ENCODE measurements at places on chromosomes 12 and 14.

- DNase-seq: no peak
Observed at GRCh38 chr14:58598804-58599525, 38.8 kb upstream of the DACT1 start.

DNA sequence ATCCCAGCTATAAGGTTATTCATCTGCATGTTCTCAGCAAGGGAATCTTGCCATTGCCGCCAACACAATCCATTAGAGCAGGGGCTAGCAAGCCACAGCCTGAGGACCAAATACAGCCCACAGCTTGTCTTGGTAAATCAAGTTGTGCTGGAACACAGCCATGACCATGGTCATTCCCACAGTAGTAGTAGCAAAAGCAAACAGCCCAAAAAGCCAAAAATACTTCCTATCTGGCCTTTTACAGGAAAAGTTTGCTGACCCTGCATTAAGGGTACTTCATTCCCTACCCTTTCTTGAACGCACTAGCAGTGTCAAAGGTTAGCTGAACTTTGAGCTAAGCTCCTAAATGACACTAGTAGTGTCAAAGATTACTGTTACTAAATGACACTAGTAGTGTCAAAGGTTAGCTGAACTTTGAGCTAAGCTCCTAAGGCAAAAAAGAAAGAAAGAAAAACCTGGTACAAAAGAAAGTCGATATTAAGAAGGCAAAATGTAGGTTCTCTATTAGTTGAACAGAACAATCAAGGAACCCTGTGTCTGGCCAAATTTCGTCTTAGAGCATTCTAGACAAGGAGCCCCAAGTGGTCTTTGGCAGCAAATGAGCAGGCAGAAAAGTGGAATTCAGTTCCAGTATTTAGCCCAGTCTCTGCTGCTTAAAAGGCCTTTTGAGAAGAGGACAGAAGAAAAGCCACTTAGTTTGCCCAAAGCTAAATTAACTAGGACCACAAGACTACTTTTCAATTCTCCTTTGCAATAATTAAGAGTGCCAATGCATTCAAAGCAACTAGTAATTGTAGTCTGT, 67.7 kb downstream of the NT5DC3 start:
- DNase-seq: no peak

GRCh38 chr12:89733579-89734201, 25.1 kb upstream of the ATP2B1 start:
- DNase-seq: no peak

GRCh38 chr14:72154645-72155378, 222.6 kb downstream of the RGS6 start:
- no peak for DNase-seq

GRCh38 chr12:102951841-102952240, 5.6 kb upstream of the ASCL1 start:
- DNase-seq: peak; percentile 15

Data from SHP77 treated with DMSO at 0.1 percent for 48 hours (cell line).